ENCODE measurements at places on chromosomes 3 and 15. TPM values are rescaled to one million over a fixed set of nuclear protein-coding genes. Genes with fewer than 3 reads are reported as not detected.

Gene PLA1A
- polyA plus RNA-seq = 7.3 TPM

Gene INAFM2
- 15.6 TPM for polyA plus RNA-seq

Gene HDGFL3
- 96.4 TPM for polyA plus RNA-seq

DNA sequence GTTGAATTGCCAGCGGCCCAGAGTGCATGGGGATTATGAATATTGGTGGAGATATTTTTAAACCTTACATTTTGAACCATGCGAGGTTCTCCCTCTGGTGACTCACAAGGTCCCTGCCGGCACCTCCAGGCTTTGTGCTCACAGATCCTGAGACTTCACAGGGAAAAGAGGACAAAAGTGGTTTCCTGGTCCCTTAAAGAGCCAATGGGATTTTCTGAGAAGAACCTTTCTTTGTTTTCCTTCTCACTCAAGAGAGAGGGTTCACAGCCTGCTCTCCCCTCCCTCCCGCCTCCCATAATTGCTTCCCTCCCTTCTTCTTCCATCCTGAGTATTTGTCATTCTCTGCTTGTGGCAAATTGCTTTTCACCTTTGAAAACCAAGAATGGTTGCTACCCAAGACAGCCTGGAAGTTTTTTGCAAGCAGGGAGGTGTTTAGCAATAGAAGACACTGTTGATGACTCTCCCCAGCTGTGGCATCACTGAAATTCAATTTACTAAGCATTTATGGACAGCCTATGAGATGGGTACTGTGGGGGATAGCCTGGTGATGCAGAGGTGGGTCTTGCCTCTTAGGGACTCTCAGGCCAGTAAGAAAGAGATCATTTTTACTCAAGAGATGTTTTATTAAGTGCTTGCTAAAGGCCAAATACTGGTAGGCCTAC, 76.6 kb downstream of the CPN2 start:
- no peak for DNase-seq

DNA sequence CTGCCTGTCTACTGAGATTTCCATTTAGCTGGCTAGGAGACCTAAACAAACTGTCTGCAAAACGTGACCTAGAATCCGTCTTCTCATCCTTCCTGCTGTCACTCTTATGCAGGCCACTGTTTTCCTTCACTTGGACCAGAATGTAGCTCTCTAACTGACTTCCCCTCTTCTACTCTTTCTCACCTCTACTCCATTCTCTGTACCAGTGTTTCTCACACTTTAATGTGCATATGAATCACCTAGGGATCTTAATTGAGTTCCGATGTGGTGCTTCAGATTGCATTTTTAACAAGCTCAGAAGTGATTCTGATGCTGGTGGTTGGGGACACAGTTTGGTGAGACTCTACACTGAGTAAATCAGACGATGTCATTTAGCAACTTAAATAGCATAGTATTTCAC, 1.6 kb upstream of the GBE1 start:
- DNase-seq = no peak

GRCh38 chr3:186890911-186891310, 39.4 kb upstream of the ST6GAL1 start:
- no peak for DNase-seq

DNA sequence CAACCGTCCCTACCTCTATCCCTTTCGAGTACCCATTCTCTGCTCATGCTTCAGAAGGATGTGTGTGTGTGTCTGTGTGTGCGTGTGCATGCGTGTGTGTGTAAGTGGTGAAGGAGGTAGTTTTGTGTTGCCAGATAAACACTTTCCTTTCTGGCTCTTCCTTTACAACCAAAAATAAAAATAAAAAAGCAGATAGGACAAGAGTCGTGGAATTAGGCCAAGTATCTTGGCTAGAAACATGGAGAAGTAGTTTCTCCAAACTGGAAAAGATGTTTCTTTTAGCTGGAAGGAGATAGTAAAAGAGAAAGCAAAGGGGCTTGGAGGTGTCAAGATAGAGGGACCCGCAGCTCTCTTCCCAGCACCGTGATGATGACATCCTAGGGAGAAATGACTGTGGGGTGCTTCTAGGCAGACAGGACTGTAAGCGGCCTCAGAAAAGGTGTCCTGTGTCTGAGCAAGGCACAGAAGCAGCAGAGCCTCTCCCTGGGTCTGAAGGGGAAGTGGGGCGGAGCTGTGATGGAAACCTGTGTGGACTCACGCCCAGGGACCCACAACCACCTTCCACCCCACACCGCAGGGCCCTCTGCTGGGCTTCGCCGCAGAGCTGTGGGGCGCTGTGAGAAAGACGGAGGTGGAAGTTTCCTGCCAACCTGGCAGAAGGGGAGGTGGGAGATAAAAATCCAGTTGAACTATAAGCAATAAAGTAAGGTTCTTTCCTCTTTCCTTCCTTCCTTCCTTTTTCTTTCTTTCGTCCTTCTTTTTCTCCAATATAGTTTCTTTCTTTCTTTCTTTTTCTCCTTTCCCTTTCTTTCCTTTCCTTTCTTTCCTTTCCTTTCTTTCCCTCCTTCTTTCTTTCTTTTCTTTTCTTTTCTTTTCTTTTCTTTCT, 35.3 kb downstream of the MUC20 start:
- DNase-seq = no peak

DNA sequence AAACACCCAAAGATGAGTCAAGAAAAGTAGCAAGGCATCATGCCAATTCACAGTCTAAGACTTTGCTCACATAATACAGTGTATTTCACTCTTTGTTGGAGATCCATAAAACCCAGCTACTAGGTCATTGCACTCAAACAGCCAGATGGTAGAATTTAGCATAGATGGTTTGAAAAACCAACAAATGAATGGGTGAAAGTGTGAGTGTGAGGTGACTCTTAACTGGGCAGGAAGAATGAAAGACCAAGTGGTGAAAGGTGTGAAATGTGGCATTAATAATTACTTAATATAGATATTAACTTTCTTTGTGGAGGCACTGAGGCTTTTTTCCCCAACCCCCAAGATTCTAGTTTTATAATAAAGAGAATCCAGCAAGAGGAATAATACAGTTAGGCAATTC, 159.5 kb downstream of the SQOR start:
- no peak for DNase-seq

- DNase-seq = no peak
These were observed 51.7 kb downstream of the CNTN3 start for GRCh38 chr3:74562558-74563269.

DNA sequence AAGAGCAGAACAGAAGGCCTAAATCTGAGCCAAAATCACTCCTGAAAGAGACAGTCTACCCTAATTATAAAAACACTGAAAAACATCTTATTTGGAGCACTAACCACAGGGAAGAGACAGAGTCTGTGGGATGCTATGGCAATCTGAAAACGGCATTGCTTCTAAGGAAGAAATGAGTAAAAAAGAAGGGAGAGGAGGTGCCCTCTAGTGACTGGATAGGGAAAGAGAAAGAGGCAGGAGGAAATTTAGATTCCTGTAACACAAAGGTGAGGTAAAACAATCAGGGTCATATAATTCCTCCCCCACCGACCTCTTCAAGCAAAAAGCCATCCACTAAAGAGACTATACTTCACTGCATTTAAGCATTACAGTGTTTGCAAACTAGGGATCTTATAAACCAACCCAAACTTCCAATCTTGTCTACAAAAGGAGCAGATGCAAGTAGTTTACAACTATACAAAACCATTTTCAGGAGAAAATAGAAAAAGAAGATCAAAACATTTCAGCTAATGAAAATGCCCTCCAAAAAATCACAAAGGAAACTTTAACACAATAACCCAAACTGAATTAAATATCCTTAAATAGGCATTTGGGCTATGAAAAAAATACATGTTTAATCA, 32.6 kb downstream of the HACD2 start:
- DNase-seq = no peak

- no peak for DNase-seq
These were observed 7.0 kb upstream of the TM4SF18 start for GRCh38 chr3:149340310-149340933.

DNA sequence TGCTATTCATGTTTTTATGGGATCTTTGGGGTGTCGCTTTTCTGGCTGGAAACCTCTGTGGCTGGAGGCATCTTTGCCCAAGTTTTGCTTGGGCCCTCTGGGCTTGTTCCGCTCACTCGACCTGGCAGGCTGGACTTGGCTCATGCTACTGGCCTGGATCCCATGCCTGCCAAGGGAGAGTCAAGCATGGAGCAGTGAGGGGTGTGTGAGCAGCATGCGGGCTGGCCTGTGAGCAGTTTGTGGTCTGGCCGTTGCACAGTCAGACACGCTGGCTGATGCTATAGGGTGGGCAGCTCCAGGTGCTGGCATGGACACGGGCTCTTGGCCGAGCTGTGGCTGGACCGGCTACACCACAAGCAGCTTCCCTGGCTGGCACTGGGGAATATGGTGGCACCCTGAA, 491.1 kb downstream of the AGBL1 start:
- no peak for DNase-seq

DNA sequence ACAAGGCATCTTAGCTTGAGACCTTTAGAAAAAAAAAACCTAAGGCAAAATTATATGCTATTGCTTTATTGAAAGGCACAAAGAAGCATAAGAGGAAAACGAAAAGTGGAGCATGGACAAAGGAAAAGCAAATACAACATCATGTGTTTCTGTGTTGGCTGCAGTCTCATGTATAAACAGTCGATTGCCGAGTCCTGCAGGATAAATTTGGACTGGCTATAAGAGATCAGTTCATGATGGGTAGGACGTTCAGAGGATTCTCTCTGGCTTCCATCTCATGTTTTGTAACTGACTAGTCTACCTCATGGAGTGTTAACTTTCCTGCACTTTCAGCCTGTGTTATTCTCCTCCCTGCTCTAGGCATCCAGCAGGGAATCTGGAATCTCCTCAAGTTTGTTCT, 21.9 kb upstream of the CCDC50 start:
- DNase-seq = no peak

All from left kidney (tissue), 8 donors.